CMK (cell line): ENCODE measurements at places on chromosomes 16 and 17.

DNA sequence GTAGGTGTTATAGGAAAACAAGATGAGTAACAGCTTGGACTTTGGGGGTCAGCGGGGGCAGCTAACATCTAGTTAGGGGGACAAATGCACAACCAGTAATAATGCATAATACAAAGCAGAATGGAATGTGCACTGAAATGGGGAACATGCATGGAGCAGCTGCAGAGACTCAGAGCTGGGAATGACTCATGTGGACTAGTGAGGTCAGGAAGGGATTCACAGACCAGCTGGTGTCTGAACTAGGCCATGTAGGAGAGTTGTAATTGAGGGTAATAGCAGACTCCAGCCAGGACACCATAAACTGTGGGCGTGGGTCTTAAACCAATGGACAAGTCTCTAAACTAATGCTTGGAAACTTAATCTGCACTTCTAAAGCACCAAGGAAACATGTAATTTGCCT, 176.8 kb upstream of the ASIC2 start:
- no peak for DNase-seq

DNA sequence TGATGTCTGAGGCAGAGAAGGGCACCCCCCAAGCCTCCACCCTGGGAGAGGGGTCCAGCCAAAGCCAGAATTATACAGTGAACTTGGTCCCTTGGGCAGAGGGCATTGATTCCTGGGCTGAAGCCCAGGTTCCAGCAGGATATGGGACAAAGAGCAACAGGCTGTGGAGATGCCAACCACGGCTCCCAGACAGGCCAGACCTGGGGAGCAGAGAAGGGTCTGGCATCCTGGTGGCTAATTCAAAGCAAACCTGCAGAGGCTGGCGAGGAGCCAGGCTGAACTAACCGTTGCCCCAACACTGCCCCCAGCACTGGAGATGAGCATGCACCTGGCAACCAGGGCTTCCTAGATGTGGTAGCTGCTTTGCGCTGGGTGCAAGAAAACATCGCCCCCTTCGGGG, 3.0 kb downstream of the CES3 start:
- no peak for DNase-seq

GRCh38 chr17:8872036-8872704, 4.7 kb upstream of the PIK3R6 start:
- no peak for DNase-seq

DNA sequence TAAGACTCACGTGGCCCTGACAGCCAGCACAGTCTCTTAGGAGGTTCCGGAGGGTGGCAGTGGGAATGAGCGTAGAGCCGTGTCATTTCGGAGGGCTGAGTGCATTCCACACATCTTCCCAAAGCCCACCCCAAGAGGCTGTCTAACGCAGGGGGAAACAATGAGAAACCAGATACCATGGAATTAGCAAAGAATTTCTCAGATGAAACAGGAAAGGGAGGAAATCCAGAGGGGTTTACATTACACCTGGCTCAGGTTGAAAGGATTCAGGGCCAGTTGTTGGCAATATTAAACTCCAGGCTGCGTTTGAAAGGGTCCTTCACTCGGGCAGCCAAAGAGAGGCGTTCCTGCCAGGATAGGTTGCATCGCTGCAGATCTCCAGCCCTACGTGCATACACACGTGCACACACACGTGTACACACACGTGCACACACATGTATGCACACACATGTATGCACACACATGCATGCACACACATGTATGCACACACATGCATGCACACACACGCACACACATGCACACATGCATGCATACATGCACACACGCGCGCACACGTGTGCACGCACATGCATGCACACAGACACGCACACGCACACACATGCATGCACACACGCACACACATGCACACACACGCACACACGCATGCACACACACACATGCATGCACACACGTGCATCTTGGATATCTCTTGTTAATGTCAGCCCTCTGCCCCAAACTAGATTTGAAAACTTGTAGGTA, 12.2 kb downstream of the CBX4 start:
- DNase-seq: no peak

GRCh38 chr17:3893003-3893719, at the start of gene CAMKK1:
Gene CAMKK1 (minus strand): TSS chr17:3893053. CDS start chr17:3885687, 7,366 bp downstream.
- DNase-seq: peak; percentile 67

GRCh38 chr16:27764869-27765675, 215.1 kb downstream of the KATNIP start:
- DNase-seq: no peak

DNA sequence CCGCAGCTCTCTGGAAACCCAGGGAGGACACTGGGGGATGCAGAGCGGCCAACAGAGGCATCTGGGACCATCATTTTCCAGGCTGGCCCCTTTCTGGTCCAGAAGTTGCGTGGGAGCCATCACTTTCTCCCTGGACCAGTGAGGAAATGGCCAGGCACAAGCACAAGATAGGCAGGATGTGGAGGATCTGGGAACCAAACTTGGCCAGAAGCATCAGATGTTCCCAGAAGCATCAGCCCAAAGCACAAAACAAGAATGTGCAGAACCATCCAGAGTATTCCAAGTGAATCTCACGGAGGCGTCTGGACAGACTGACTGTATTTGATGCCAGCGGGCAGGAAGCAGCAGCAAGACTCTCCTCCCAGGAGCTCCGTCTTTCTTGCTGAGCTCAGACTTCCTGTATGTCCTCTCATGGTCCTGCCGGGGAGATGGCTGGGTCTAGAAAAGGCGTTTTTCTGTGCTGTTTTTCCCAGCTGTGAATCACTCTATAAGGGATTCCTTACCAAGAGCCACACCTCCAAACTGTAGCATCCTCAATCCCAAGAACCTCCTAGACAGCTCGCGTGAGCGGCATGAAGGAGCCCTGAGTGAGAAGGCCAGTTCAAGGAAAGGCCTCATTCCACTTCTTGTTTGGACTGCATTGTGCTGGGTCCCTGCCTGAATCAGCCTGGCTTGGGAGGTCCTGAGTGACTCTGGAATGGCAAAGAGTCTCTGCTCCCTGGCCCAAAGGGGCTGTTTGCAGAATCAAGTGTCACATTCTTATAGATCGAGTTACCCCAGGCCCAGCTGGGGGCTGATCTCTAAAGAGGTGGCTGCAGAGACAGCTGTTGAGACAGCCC, 49.5 kb upstream of the MTSS2 start:
- DNase-seq: no peak

GRCh38 chr16:5031601-5032000, 2.1 kb downstream of the NAGPA start:
- DNase-seq: no peak

DNA sequence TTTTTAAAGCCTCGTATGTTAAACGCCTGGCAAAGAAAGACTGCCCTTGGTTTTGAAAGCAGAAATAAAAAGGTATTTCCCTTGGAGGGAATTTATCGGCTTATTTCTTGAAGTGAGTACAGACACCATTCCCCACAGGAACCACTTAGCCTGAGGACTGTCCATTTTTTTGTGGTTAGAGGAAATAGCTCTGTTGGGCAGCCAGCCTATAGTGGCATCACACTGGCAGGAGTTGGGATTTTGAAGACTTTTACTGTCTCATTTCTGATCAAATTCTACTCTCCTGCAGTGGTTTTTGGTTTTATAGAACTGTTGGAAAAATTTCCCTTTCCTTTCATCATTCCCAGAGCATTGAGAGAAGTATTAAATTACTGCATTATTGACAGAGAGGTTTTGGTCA, 34.1 kb upstream of the CDC6 start:
- no peak for DNase-seq

- DNase-seq: no peak
Measured at GRCh38 chr16:47469227-47469626, 8.1 kb downstream of the PHKB start.

- no peak for DNase-seq
Measured at GRCh38 chr16:369866-370436, 387 bp downstream of the MRPL28 start.

GRCh38 chr16:66322174-66322573, 44.3 kb upstream of the CDH5 start:
- DNase-seq: no peak

DNA sequence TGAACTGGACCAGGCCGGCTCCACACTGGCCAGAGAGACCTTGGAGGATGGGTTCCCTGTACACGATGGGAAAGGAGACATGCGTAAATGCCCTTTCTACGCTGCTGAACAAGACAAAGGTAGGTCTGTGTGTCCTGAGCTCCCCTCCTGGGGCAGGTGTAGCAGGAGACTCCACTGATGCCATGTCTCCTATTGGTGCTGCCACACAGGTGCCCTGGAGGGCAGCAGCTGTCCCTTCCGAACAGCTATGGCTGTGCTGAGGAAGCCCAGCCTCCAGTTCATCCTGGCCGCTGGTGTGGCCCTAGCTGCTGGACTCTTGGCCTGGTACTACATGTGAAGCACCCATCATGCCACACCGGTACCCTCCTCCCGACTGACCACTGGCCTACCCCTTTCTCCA, 29.2 kb downstream of the CDIP1 start:
- DNase-seq: no peak

DNA sequence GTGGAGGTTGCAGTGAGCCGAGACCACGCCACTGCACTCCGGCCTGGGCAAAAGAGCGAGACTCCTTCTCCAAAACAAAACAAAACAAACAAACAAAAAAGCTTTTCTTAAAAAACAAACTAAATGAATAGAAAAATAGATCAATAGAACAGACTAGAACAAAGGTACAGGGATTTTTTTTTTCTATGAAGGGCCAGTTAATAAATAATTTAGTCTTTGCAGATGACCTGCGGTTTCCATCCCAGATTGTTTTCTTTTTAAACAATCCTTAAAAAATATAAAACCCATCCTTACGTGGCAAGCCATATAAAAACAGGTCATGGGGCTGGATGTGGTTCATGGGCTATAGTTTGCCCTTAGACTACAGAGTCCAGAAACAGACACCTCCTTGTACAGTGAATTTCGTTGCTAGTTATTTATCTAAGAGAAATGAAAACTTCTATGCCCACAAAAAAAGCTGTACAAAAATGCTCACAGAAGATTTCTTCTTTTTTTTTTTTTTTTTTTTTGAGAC, 45.4 kb downstream of the CREBBP start:
- DNase-seq: no peak

DNA sequence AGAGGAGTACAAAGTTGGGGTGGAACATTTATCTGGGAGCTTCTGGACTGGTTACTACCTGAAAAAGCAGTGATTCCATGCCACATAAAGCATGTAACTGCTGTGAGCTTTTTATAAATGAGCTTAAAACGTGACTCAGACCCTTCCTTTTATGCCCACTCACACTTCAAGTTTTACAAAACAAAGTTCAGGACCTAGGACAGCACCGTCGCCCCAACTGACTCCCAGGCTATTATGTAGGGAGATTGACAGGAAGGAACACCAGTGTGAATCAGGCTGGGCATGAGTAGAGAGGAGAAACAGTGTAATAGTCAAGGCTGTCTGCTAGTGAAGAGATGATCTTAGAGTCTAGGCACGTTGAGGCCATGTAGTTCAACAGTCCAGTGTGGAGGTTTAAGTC, 91.6 kb upstream of the DNAH9 start:
- no peak for DNase-seq

- no peak for DNase-seq
Measured at GRCh38 chr16:20681821-20682760, 15.4 kb downstream of the ACSM1 start.

DNA sequence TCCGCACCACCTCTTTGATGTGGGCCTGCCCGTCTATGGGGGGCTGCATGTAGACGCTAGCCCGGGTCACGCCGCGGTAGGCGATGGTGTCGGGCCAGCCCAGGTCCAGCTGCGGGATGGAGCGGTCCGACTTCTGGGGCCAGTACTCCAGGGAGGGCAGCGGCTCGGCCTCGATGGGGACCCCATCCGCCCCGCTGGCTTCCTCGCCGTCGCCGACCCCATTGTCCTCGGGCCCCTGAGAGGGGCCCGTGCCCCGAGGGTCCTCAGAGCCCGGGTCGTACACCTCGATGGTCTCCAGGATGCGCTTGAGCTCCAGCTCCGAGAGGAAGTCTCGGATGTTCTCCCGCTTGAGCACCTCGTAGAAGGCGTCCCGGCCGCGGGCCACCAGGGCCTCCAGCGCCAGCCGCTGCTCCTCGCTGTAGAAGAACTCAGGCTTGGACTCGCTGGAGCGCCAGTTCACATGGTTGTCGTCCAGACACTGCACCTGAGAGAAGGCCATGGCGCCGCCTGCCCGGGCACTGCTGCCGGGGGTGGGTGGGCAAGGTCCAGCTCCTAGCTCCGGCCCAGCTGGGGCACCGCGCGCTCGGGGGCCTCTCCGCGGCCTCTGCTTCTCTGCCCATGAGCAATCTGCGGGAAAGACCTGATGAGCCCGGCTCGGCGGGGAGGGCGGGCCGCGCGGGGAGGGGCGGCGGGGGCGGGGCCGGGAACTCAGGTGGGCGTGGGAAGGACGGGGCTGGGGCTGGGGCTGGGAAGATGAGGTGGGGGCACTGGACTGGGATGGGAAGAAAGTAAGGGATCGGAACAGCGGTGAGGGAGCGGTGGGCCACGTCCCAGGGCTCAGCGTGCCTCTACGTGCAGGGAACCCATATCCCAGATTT, 782 bp downstream of the FAM83G start:
- DNase-seq: no peak

GRCh38 chr17:6603744-6604325, 36.7 kb downstream of the KIAA0753 start:
- DNase-seq: no peak

DNA sequence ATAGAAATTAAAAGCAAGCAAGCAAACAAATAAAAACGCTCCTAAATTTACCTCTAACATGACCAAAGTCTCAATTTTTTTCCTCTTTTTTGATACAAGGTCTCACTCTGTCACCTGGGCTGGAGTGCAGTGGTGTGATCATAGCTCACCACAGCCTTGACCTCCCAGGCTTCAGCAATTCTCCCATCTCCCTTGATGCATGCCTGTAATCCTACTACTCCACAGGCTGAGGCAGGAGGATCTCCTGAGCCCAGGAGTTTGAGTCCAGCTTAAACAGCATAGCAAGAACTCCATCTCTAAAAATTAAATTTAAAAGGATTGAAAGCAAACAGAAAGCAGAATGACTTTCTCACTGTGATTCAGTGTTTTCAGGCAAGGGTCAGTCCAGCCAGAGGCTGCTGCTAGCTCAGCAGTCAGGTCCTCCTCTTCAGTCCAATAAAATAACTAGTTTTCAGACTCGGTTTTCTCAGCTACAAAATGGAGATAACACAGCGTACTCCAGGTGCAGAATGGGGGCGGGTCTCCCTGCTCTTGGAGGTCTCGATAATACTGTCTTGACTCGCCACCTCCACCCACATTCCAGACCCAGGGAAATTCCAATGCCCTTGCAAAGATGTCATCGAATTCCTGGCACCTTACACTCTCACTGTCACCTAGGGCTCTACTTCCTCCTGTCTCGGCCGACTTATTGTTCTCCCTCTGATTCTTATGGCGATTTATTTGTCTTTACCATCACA, 20.7 kb upstream of the MRTFB start:
- no peak for DNase-seq

- DNase-seq: no peak
Measured at GRCh38 chr16:87616556-87616955, 14.2 kb downstream of the JPH3 start.
